ENCODE measurements at places on chromosomes 5 and 9. TPM values are rescaled to one million over a fixed set of nuclear protein-coding genes. Genes with fewer than 3 reads are reported as not detected.

Gene SPINK13
- not detected for total RNA-seq

- DNase-seq = no peak
Measured at GRCh38 chr5:89988998-89989655, 420.4 kb downstream of the CETN3 start.

DNA sequence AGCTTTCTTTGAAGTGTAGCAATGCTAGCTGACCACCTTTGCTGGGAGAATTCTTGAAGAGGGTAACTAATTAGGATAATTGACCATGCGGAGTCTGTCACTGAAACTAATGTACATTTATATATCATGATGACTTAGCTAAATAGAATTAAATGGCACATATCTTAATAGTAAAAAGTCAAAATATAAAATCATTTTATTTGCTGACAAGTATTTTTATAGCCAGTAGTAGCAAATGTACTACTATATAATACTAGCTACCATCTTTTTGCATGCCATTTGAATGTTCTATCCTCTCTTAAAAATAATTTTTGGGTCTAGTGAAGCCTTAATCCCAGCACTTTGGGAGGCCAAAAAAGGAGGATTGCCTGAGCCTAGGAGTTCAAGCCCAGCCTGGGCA is 605.8 kb upstream of the COX7C start:
- no peak for DNase-seq

DNA sequence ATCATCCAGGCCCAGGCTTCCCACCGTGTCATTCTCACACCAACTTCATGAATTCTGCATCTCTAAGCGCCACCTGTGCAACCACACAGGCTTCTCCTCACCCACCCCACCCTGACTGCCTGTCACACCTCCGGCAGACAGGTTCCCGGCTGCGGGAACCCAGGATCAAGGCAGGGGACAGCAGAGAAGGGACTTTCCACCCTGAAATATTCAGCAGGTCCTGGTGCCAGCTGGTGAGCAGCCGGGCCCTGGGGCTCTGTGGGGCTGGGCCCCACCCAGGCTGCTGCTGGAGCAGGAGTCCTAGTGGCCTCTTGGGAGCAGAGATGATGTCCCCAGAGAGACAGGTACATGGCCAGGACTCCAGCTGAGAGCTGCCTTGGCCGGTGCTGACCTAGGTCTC is 12.7 kb downstream of the ANXA6 start:
- no peak for DNase-seq

GRCh38 chr9:120312031-120312430 is 267.9 kb downstream of the CDK5RAP2 start:
- DNase-seq = no peak

Gene MYMK
- not detected for total RNA-seq

Gene AIF1L
- 0.92 TPM for total RNA-seq

GRCh38 chr9:138095813-138096518 is 218.4 kb downstream of the CACNA1B start:
- no peak for DNase-seq

GRCh38 chr5:90560771-90561170 is 2.2 kb downstream of the ADGRV1 start:
- DNase-seq = no peak

- no peak for DNase-seq
Measured at GRCh38 chr9:69593756-69594155, 78.4 kb downstream of the APBA1 start.

GRCh38 chr5:43422143-43422542 is 10.0 kb upstream of the CCL28 start:
- no peak for DNase-seq

Gene VDAC1
- 540 TPM for total RNA-seq

DNA sequence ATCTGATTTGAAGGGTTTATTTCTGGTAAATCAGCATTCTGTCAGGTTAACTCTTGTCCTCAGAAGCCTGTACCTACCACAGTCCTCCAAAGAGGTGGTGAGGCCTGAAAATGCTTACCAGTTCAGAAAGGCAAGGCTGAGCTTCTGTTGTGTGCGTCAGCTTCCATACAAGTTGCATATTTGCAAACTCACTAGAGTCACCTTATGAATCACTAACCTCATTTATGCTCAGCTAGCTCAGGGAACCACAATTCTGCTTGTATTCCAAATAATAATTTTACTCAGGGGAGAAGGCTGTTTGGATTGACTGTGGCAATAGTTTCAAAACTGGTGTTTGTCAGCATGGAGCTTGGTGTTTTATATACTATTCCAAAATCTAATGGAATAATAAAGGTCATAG is 355.1 kb upstream of the RFX3 start:
- DNase-seq = no peak

Gene PCDHA7
- not detected for total RNA-seq

Gene ICE1
- 37.7 TPM for total RNA-seq

- no peak for DNase-seq
Measured at GRCh38 chr9:36017278-36017677, 19.4 kb upstream of the RECK start.

- DNase-seq = no peak
Measured at GRCh38 chr9:34272101-34272541, 56.9 kb downstream of the KIF24 start.

- DNase-seq = no peak
Measured at GRCh38 chr5:132277256-132277655, 16.9 kb upstream of the SLC22A4 start.

- DNase-seq = no peak
Measured at GRCh38 chr5:1018596-1018995, 10.0 kb downstream of the NKD2 start.

Gene MEF2C
- total RNA-seq = 1.5 TPM

Gene IFNA13
- not detected for total RNA-seq

GRCh38 chr9:134338394-134339182 is 12.3 kb downstream of the RXRA start:
- DNase-seq = no peak

Gene ZNF454
- total RNA-seq = not detected

- DNase-seq = no peak
Measured at GRCh38 chr5:138148811-138149210, 9.6 kb upstream of the NME5 start.
